NCI-H1092 treated with DMSO at 0.1 percent for 48 hours (cell line): ENCODE measurements at places on chromosomes 4 and X.

- DNase-seq = no peak
These were observed 2.0 kb downstream of the HS3ST1 start for GRCh38 chr4:11426731-11427120.

DNA sequence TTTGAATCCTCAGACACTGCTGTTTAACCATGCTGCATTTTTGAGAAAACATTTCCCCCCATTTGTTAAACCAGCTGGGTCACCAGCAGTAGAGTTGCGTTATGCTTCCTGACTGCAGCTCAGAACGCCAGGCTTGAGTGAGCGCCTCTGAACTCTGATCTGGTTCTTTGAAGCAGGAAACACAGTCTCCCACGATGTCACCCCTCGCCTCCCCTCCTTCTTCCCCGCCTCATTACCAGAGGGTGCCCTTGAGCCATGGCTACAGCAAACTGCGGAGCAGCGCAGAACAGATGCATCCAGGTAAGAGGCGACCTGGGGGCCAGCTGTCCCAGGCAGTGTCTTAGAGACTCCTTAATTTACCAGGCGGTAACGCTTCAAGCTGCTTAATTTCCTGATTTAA is 78.4 kb downstream of the REPS2 start:
- DNase-seq = no peak

GRCh38 chr4:78876568-78877320 is 62.5 kb downstream of the PAQR3 start:
- no peak for DNase-seq

- DNase-seq = no peak
These were observed 3.2 kb upstream of the PPBP start for GRCh38 chr4:73990988-73991741.

DNA sequence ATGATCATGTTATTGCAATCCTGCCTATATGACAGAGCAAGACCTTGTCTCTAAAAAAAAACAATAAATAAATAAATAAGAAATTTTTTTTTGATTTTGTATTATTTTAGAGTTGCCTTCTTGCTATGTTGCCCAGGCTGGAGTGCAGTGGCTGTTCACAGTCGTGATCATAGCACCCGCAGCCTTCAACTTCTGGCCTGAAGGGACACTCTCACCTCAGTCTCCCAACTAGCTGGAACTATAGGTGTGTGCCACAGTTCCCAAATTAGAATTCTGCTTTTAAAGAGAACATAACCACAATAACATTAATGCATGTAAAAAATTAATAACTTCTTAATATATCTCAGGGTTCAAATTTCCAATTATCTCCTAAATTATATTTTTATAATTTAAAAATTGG is 7.8 kb downstream of the YIPF6 start:
- DNase-seq = no peak

DNA sequence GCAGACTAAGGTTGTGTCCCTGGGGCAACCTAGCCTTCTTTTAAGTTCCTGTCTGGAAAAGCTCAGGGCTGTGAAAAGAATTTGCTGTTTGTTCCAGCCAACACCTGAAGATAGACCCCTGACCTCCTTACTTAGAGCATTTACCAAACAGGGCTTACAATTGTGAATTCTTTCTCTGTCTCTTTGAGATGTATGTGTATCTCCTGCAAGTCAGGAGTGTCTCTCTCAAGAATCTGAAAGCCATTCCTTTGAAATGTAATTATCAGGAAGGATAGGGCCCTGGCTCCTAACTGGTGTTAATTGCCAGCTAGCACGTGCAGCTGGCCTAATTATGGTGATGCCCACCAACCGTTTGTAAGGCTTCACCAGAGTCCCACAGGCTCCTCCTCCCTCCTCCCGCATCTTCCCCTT is 18.2 kb downstream of the CCNG2 start:
- DNase-seq = no peak

- no peak for DNase-seq
These were observed 11.5 kb downstream of the CRMP1 start for GRCh38 chr4:5881340-5881739.

DNA sequence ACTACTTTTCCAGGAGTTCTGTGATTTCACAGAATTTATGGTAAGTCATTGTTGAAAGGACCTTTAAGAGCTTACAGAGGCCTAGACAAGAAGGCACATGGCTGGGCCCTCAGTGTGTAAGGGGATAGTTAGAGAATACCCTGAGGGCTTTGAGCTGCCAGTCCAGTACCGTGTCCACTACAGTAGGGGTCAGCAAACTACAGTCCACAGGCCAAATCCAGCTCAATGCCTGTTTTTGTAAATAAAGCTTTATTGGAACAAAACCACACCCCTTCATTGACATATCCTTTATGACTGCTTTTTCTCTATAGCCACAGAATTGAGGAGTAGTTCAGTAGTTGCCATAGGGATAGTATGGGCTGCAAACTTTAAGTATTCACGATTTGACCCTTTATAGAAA is 176.2 kb downstream of the MID1 start:
- DNase-seq = no peak

- no peak for DNase-seq
These were observed 2.7 kb downstream of the CT55 start for GRCh38 chrX:135168486-135168885.

DNA sequence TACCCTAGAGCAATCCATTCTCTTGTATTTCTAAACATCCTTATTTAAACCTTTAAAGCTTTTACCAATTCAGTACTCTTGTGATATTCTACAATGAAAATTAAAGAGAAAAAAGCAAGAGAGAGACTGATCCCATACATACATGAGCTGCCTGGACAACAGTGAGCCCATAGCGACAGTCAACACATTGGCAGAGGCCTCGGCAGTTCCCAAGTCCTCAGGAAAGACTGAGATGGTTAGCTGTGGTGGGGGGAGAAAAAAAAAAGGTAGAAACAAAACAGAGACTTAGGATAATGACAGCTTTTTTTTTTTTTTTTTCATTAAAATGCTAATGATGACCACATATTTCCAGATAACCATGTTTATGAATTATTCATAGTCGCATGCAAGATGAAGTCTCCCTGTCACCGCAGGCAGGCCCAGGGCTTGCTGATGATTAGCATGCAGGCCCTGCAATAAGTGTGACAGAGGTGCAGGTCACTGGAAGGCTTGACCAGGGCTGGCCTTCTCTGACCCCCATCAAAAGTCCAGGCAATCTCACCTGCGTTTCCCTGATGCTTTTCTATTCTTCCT is 148.8 kb downstream of the APBB2 start:
- DNase-seq = no peak
